Kidney glomerular epithelial cell (primary cell): ENCODE measurements at places on chromosomes 7 and 10.

GRCh38 chr10:63929831-63930467, 408.7 kb downstream of the REEP3 start:
- DNase-seq: no peak

DNA sequence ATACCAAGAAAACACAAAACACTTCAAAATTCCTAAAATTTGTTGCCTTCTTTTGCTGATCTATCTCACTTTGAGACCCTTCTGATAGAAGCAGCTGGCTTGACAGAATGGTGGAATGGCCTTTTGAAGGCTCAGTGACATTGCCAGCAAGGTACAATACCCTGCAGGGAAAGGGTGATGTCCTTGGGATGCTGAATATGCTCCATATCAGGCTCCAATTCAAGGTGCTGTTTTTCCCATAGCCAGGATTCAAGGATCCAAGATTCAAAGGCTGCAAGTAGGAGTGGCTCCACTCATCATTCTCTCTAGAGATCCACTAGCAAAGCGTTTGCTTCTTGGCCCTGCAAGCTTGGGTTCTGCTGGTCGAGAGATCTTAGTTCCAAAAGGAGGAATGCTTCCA, 120.4 kb downstream of the USP6NL start:
- no peak for DNase-seq

- no peak for DNase-seq
Observed at GRCh38 chr10:119500123-119500795, 42.3 kb downstream of the RGS10 start.

GRCh38 chr7:46651070-46651469, 730.0 kb upstream of the IGFBP3 start:
- no peak for DNase-seq

DNA sequence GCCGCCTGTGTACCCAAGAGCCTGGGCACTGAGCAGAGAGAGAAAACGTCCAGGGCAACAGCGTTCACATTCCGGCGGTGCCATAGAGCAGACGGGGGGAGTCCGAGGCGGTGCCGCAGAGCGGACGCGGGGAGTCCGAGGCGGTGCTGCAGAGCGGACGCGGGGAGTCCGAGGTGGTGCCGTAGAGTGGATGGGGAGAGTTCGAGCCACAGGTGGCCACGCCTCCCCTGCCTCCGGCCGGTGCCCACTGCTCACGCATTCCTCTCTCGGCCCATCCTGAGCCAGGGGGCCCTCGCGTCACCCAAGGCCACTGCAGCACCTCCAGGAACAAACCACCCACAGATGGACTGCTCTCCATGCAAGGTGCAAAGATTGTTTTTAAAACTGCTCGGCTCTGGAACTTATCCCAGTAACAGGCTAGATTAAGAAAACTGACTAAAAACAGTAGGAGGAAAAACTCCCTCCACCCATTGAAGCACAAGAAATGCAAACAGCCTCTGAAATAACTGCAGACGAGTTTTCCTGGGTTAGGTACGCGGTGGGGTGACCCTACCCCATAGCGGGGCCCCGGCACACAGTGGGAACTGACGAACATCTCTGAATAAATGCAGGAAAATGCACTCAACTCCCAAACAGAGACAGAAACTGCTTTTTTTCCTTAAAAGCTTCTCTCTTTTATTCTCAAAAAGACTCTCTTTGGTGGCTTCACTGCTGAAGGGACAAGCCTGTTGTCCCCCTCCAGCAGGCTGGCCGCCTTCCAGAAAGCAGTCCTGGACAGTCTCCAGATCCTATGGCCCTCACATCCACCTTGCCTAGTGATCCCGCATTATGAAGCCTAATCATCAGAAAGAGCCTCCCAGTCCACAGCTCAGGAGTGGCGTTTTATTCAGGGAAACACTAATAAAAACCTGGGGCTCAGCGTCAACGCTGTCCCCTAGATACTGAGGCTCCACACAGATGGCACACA, 55.9 kb downstream of the DIP2C start:
- DNase-seq: no peak

- no peak for DNase-seq
Observed at GRCh38 chr7:41731493-41732435, 28.9 kb upstream of the INHBA start.

DNA sequence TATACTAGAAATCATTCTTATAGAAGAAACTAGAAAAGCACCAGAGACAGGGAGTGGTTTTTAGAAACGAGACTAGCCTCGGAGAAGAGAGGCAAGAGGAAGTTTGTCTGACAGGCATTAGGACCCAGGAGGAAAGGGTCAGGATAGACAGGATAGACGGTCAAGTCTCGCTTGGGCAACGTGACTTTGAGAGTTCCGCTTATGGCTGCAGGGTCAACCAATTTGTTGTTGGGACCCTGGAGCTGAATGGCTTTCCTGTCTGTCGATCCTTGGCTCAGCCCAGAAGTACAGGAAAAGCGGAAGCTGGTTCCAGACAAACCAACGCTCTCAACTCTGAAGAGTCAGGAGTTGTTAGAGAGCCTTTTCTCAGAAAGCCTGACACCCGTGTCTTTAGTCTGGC, 191.2 kb downstream of the FZD1 start:
- no peak for DNase-seq

- DNase-seq: no peak
Observed at GRCh38 chr10:108653531-108653930, 1269.8 kb downstream of the XPNPEP1 start.

GRCh38 chr7:82175319-82175718, 268.3 kb downstream of the CACNA2D1 start:
- no peak for DNase-seq

DNA sequence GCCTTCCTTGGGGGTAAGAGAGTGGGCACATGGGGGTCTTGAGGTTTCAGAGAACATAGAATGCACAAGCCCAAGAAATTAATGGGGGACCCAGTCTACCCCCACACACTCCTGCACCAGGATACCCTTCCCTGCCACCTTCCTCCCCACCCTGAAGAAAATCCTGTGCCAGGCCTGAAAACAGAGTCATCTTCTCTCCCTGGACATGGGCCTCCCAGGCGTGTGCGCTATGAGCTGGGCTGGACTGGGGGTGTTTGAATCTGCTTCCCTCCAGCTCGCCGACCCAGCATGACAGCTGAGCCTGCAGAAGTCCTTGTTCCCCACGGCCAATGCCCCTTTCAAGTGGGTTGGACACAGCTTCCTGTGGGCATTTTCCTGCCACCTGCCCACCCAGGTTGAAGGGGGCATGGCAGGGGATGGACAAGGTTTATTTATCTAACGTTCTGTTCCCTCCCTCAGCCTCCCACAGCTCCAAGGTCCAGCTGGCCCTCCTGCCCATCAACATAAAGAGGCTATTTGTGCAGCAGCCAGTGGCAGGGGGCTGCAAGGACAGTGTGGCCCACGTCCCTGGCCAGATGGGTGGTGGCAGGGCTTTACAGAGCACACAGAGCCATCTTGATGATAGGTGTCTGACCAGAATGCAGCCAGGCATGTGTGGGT, 141.0 kb downstream of the SH3PXD2A start:
- DNase-seq: no peak

GRCh38 chr7:28865601-28866144, 92.5 kb downstream of the TRIL start:
- DNase-seq: no peak

DNA sequence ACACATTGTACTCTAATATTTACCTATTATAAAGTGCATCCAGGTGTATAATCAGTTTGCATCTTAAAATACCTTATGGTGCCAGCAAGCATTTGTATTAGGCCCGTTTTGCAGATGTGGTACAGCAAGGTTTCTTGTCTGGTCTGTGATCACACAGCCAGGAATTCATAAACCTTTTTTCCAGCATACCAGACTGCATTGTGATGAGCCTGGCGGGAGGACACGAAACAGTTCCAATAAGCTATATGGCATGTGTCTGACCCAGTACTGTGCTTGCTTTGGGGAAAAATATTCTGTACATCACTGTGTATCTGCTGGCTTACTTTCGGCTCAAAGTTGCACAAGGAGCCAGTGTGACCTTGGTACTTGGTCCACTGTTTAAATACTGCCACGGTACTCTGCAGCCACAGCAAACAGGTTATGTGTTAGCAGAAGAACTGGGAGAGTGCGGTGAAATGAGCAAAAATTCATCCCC, 36.3 kb downstream of the CHN2 start:
- no peak for DNase-seq

DNA sequence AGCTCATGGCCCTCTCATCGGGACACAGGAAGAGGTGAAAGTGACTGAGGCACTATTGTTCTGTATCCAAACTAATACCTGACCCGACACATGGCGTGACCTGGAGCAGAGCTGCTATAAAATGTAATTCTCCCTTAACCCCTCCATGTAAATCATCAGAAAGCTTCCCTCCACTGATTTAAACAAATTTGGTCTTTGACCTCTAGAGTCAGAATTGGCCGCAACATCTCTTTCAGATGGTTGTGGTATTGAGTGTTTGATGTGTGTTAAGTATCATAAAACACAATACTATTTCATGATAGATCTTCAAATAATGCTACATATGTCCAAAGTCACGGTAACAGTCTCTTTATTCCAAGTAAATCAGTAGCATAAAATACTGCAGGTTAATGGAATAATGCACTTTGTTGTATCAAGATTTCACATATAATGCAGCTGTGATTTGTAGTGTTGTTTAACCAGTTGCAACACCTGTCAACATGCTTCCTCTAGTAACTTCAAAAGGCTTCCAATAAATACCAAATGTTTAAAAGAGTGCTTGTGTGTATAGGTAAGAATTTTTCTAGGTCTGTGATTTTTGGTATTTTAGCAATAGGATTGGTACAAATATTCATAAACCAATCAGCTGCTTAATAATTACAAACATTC, 144.3 kb downstream of the AGMO start:
- DNase-seq: no peak

- no peak for DNase-seq
Observed at GRCh38 chr10:109317746-109318366, 605.5 kb downstream of the XPNPEP1 start.

GRCh38 chr7:133723044-133723443, 404.1 kb upstream of the LRGUK start:
- DNase-seq: no peak

DNA sequence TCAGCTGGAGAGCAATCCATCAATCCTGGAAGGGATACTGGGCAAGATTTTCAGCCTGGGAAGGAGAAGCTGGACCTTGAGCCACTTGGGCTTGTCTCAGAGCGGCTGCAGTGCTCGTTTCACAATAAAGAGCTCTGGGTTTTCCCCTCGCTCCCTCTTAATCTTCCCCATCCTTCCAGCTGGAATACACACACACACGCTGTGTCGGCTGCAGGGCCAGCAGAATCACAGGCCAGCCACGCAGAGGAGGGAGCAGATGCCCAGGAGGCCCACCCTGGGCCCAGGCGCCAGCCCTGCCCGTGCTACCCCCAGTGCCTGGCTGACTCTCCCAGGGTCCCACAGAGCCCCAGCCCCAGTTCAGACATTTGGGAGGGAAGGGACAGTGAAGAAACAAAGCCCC, 255.1 kb downstream of the TNS3 start:
- DNase-seq: no peak

DNA sequence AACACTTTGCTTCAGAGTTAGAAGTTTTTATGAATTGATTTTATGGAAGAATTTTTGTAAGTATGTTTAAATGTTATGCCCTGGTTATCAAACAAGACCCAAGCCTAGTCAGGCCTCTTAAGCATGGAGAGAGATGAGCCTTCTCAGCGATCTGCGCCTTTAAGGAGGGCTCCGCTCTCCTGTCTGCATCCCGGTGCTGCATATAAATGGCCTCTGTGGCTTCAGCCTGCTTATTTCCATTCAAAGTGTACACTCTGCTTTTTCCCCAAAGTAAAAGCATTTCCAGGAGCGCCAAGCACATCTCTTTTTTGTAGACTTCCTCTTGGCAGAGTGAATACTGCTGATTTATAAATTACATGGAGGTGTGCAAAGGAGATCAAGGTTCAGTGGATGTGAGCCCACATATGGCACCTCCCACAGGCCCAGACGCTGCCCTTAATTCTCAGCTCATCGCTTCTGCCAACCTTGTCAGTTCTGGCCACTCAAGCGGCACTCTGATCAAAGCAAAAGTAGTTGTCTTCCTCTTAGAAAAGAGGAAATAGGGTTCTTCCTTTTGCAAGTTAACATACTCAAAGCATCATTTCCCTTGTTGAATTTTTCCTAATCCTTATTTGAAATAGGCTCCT, 70.0 kb upstream of the SFMBT2 start:
- DNase-seq: no peak

GRCh38 chr10:44878706-44879530, 32.2 kb upstream of the TMEM72 start:
- peak; percentile 82 for DNase-seq

- DNase-seq: peak; percentile 75
Observed at GRCh38 chr10:90930971-90931871, 10.3 kb upstream of the ANKRD1 start.

DNA sequence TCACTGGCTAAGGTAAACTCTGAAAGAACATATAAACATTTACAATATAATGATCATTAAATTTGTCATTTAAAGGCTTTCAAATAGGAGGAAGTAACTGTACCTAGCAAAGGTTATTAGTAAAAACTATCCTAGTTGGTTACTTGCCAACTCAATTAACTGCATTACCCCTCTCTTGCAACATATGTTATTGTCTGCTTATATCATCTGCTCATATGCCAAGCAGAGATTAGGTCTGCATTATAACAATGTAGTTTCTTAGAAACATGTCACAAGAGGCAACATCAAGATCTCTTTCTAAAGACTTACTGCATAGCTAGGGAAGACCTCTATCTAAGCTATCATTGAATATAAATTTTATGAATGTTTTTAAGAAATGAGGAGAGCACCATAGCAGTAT, 132.5 kb downstream of the RELN start:
- no peak for DNase-seq

DNA sequence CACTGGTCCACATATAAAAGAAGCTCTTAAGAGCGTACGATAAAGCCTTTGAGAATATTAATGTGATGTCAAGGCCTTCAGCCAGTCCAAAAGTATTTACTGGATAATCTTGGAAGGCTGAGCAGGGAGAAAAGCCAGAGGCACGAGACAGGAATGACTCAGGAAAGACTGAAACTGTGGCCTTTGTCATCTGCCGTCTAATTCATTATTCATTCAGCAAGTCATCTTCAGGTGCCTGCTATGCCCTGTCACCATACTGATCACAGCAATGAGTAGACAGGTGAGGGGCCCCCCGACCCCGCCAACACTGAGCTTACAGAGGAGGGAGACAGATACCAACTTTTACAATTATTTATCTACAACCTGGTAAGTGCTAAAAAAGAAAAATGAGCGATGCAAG, 78.9 kb downstream of the VOPP1 start:
- no peak for DNase-seq

GRCh38 chr10:62244785-62245467, 23.7 kb downstream of the RTKN2 start:
- peak; percentile 83 for DNase-seq

- peak; percentile 31 for DNase-seq
Observed at GRCh38 chr10:110699859-110700468, 55.8 kb downstream of the RBM20 start.

- no peak for DNase-seq
Observed at GRCh38 chr10:126245501-126245900, 142.8 kb downstream of the ADAM12 start.

GRCh38 chr10:30172673-30173072, 113.3 kb upstream of the JCAD start:
- DNase-seq: no peak

DNA sequence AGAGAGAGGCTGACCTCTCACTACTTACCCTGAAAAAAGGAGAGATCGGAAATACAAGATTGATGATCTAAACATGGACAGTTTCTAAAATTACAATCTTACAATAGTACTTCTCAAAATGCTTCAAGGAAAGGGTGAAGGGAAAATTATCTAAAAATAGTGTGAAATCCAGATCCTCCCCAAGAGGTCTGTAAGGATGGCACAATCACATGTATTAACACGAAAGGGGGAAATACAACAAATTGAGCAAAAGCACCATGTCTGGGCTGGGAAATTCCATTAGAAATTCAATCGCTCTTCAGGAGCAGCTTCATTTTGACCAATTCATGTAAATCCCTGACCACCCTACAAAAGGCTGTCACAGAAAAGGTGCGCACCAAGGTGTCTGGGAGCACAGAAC, 67.0 kb downstream of the PKD1L1 start:
- DNase-seq: no peak
